Upper lobe of left lung (tissue), 6 donors: ENCODE measurements at places on chromosomes 6 and 20. TPM values are rescaled to one million over a fixed set of nuclear protein-coding genes. Genes with fewer than 3 reads are reported as not detected.

E2F1 gene
- total RNA-seq = 5.8 TPM

- H3K36me3 ChIP-seq = no peaks in the 10 kb centered on the region
- no peak for DNase-seq
- no peak overlapping the region for H3K4me3 ChIP-seq
- H3K27ac ChIP-seq = no peak overlapping the region
- H3K27me3 ChIP-seq = no peaks in the 10 kb centered on the region
- peaks cover 18% of the 10 kb centered on the region for H3K4me1 ChIP-seq
Measured at GRCh38 chr6:56951049-56951831, 3.7 kb upstream of the BEND6 start.

GRCh38 chr6:14717307-14717706 lies 528.6 kb upstream of the JARID2 start:
- H3K27me3 ChIP-seq = no peaks in the 10 kb centered on the region
- no peak for DNase-seq
- no peaks in the 10 kb centered on the region for H3K36me3 ChIP-seq
- no peak overlapping the region for H3K27ac ChIP-seq
- peaks cover 11% of the 10 kb centered on the region for H3K4me1 ChIP-seq

GRCh38 chr6:89655122-89655521 lies 16.6 kb upstream of the LYRM2 start:
- DNase-seq = no peak
- no peaks in the 10 kb centered on the region for H3K4me1 ChIP-seq
- peaks cover 95% of the 10 kb centered on the region for H3K36me3 ChIP-seq
- no peak overlapping the region for H3K27ac ChIP-seq
- no peaks in the 10 kb centered on the region for H3K27me3 ChIP-seq

DNA sequence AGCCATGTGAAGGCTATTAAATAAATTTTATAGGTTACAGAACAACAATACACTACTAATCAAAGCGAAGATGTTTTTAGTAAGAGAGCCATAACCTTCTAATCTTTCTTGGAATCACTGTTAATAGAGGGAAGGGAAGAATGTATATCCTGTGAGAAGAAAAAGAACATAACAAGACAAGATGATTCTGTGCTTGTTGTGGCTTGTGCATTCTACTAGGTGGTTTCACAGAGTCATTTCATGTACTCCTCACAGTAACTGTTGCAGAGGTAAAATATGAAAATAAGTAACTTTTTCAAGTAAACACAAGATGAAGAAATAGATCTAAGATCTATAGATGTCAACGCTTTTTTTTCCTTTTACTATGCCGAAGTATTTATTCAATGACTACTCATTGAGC lies 116.9 kb upstream of the FAM83B start:
- no peak overlapping the region for H3K4me3 ChIP-seq
- H3K27ac ChIP-seq = no peak overlapping the region
- no peaks in the 10 kb centered on the region for H3K27me3 ChIP-seq
- H3K4me1 ChIP-seq = no peaks in the 10 kb centered on the region
- DNase-seq = no peak

DNA sequence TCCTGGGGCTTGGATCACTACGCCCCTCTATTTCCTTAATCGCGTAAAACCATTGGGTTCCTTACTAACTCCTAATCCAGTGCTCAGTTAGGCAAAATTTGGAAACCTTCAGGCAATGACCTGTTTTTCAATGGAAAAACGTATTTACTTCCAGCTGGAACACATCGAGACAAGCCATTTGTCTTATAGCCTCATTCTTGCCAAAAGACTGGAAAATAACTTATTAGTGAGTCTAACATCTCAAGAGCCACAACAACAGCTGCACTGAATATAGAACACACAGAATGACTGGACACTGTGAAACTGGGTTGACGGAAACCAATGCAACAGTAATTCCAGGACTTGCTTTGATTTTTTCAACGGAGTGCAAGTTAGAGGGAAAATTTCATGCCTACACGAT lies 125.2 kb upstream of the MAP3K7 start:
- H3K27ac ChIP-seq = no peak overlapping the region
- no peaks in the 10 kb centered on the region for H3K4me1 ChIP-seq
- DNase-seq = no peak
- H3K27me3 ChIP-seq = no peaks in the 10 kb centered on the region
- H3K4me3 ChIP-seq = no peak overlapping the region

DNA sequence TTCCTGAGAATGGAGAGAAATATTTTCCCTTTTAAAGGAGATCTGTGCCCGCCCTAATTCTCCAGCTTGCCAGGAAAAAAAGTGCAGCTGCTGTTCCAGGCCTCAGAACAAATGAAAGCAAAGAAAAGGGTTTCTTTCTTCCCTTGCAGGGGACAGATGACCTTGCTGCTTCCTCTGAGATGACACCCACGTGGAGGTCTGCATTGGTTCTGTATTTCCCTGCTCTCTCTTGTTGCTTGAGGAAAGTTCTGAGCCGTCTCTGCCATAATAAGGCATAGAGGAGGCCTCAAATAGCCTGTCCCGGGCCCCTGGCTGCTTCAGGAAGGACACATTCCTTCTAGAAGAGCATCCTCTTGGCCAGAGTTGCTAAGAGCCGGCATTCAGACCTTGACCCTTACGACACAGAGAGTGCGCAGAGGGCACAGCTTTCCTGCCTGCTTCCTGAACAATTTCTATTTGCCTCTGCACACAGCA lies 501.8 kb upstream of the SULF2 start:
- H3K36me3 ChIP-seq = no peaks in the 10 kb centered on the region
- H3K27me3 ChIP-seq = no peaks in the 10 kb centered on the region
- H3K4me3 ChIP-seq = no peak overlapping the region
- peaks cover 20% of the 10 kb centered on the region for H3K4me1 ChIP-seq
- peak overlapping the region; percentile 60 for H3K27ac ChIP-seq
- DNase-seq = no peak
